ENCODE measurements at places on chromosomes 7 and 10.
A peak's percentile ranks its signal among the peaks of the same experiment; 100 is the strongest.

DNA sequence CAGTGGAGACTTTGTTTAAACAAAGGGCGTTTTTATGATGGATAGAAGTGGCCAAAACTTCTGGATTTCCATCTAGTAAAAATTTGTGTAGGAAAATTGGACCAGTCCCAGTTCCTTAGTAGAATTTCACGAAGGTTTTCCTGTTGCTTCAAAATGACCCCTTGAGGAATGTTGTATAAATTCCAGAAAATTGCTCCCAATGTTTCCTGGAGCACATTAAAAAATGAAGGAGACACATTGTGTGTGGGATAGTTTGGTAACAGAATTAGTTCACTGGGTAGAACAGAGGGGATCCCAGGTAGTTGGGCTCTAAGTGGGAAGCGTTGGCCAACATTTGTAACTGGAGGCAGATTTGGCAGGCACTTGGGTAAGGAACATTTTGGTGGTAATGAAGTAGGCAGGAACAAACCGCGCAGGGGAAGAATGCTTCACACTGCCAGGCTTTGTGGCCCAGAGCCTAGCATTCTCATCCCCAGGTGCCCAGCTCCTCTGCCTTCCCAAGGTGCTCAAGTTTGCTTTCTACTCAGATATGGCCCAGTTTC lies 758.6 kb downstream of the AUTS2 start:
- DNase-seq: no peak

DNA sequence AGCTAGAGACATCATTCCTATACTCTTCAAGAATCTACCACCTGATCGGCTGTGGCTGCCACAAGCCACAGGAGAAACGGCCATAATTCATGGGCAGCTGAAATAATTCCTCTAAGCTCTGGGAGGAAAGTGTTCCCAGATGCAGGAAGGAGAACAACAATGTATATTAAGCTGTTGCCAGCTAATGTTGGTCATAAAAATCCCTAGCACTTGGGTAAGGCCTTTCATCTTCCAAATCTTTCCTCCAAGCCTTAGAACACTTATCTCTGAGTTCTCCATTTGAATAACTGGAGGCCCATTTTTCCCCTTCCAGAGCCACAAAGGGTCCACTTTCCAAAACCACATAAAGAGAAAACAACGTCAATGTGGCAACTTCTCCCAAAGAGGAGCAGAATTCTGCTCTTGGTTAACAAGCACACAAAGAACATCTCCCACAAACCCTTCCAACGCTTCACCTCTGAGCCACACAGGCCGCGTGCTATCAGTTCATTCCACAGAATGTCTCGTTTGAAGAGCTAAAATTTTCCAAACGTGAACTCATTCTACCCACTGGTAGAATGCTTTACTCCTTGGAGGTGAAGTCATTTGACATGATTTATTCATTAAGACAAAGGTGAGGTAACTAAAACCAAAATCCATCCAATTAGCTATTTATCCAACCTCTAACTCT lies 11.2 kb downstream of the KCNMA1 start:
- peak; percentile 52 for DNase-seq

DNA sequence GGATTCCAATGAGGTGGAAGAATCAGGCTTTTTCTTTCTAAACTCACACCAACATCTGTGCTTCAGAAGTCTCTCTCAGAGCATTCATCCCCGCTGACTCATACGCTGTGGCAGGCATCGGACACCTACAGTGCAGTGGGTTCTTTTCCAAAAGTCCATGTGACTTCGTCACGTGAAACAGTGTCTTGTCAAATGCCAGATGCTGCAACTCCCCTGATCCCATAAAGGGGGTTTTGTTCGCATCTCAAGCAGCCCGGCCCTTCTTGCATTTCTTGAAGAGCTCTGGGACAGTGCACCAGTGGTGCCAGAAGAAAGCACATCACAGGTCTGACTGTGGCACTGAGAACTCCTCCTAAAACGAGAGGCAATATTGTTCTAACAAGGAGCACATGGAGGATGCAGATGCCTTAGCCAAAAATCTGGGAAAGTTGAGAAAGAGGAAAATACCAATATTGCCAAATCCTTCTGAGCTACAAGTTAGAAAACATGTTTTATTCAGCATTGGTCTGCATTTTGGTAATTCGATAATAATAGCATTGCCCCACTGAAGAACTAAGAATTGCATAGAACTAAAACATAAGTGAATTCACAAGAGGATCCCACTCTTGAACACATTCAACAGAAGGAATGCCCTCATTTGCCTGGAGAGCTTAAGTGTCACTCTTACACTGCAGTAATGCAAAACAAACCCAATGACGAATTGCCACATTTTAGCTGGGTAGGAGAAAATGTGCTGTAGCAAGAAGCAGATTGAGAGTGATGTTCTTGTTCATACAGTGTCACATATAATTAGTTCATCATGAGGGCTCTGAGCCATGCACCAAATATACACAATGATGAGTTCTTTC lies 204.4 kb downstream of the CXCL12 start:
- peak; percentile 33 for DNase-seq

GRCh38 chr10:119801998-119802538 lies 70.6 kb downstream of the MCMBP start:
- DNase-seq: no peak

DNA sequence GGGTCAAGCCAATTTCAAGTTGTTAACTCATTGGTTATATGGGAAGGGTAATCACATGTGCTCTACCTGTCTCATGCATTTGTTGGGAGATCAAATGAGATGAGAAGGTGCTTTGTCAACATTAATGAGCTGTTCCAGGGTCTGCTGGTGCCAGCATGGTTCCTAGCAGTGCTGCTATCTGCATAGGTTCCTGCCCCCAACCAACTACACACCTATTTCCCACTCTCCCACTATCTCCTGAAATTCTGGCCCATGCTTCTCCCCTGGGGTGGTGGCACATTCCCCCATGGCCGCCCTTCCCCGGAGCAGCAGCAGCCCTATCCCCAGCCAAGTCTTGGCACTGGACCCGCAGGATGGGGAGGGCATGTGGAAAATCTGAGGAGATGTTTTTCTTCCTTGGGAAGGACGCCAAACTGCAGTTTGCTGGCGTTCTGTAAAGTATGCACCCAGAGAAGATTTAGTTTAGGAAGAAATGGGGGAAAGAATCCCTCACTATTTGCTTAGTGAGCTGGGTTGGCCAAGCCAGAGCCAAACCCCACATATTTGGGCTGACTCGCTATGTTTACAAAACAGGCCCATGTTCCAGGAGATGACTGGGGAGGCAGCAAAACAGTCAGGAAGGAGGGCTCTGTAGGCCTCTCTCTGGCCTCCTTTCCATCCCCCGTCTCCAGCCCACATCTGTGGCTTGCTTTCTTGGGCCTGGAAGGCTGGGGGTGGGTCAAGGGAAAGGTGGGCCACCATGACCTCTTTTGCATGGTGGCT lies 42.5 kb downstream of the PPP1R3C start:
- peak; percentile 76 for DNase-seq

DNA sequence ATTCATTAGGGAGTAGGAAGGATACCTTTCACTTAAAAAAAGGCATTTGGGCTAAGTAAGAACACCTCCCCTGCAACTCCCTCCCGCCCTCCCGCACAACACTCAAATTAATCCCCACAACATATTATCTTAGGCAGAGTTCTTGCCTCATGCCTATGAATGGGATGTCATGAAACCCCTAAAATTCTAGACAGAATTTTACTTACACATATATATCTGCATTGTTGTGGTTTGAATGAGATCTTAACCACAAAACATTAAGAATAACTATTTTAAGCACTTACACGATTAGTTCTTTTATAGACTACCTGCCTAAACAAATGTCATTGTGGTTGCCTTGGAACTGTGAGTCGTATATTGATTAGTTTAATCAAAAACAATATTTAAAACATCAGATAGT lies 4.5 kb upstream of the ITGB1 start:
- DNase-seq: no peak

GRCh38 chr7:55550841-55551537 lies 21.3 kb downstream of the VOPP1 start:
- DNase-seq: no peak

DNA sequence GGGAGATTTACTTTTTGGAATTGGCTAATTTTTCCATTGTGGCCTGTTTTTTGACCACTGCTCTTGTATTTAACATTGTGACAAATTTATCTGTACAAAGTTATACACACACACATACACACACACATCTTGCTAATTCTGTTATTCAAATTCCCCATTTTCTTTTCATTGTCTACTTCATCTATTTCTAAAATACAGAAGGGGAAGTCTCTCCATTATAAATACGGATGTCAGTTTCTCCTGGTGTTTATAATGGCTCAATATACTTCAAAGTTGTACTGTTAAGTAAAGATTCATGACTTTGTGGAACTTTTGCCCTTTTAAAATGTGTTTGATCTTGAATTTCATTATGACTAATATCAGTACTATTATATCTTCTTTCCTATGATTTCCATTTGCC lies 81.0 kb downstream of the CNOT4 start:
- no peak for DNase-seq

GRCh38 chr10:101236376-101237080 lies 7.3 kb upstream of the LBX1 start:
- no peak for DNase-seq

GRCh38 chr7:2796358-2797352 lies 47.5 kb downstream of the GNA12 start:
- DNase-seq: peak; percentile 65

DNA sequence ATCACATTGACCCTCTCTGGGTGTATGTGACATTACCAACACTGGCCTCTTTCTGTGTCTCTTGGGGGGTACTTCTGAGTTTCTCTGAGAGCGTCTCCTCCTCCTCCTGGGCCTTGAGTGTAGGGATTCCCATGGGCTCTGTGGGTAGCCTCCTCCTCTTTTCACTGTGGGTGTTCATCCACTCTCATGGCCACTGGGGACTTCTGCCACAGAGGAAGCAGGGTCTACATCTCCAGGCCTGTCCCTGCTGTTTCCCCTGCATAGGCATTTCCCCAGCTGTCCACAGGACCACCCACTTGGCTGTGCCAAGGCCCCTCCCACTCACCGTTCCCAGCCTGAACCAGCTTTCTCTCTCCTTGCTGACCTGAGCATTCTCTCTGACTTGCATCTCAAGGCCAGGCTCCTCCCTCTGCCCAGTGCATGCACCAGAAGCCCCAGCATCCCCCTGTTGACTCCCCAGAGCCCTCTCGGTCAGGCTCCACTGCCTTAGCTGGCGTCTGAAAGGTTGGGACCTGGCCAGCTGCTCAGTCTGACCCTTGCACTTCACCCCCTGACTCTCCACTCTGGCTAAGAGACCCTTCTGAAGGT lies 487.6 kb downstream of the GLRX3 start:
- DNase-seq: no peak

GRCh38 chr7:31256506-31256905 lies 84.0 kb downstream of the NEUROD6 start:
- DNase-seq: no peak

- no peak for DNase-seq
These were observed 135.8 kb upstream of the TMEM168 start for GRCh38 chr7:112926018-112926417.

- DNase-seq: peak; percentile 69
These were observed 29.0 kb upstream of the SUN1 start for GRCh38 chr7:803243-803635.

Data from mesenchymal stem cell (in vitro differentiated cells and primary cell).